T1000 (cell line): ENCODE measurements at places on chromosomes 5 and 9.

GRCh38 chr9:135474915-135475314 lies 4.7 kb upstream of the PPP1R26 start:
- DNase-seq: no peak

DNA sequence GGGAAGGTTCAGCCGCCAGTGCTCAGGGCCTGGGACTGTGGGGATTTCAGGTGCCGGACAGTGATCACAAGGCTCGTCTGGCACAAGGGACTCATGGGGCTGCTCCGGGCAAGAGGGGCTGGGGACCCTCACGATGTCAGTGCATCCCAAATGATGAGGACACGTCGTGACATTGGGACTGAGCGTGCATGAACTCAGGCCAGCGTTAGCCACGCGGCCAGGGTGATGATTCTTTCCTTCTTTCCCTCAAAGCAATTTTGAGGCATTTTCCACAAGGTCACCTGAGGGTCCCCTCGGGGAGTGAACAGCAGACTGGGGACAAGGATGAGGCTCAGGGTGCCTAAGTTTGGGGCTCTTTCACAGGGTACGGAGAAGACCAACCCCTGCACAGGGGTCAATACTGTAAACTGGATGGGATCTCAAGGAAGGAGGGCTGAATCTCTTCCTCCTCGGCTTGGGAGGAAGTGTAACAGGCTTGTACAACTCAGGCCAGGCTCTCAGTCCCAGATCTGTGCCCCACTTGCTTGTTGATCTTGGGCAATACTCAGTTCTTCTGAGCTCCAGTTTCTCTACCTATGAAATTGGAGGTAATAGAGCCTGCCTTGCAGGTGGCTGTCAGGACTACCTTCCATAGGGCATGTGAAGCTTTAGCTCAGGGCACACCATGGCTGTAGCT lies 78.5 kb downstream of the PRRT1B start:
- no peak for DNase-seq

DNA sequence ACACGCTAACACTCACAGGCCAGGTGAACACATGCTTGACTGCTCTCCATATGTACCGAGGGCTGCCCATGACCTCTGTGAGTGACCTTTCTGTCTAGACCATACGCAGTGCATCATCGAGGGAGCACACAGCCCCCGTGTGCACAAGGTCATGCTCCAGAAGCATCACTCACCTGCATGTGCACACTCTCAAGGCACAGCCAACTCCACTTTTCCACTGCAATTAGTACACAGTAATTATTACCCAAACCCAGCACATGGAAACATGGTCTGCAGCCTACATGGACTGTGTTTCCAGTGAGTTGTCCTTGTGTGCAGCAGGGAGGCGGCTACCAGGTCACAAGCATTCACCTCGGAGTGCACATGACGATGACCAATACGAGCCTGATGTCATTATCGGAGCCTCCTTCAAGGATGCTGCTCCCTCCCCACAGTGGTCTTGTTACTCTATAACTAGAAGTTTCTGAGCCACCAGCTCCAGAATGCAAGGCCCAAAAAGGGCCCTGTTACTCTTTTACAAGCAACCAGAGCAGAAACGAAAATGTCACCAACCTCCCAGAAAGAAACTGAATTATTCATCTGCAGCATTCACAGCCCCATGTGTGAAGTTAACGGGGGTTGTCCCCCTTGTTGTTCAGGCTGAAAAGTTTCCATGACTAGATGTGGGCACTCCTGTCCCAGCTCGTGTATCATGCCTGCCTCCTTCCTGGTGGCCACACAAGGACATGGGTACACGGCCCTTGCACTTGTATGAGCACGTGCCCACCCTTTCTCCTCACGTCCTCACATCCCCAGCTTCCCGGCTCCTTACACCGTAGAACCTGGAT lies 31.2 kb downstream of the SEMA4D start:
- no peak for DNase-seq

DNA sequence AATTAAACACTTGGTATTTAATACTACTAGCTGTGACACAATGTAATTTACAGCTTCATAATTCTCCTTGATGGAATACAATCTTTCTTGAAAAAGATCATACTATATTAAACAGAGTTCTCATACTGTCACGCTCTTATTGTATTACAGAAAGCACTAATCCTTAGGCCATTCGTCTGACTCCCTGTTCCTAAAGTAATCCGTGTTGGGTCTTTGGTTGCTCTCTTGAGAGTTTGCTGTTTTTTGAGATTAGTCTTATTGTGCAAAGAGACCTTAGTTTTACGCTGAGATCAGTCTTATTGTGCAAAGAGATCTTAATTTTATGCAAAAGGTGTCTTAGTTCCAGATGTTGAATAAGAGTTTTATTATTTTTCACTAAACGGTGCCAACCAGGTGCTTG lies 190.6 kb downstream of the ISL1 start:
- DNase-seq: no peak

DNA sequence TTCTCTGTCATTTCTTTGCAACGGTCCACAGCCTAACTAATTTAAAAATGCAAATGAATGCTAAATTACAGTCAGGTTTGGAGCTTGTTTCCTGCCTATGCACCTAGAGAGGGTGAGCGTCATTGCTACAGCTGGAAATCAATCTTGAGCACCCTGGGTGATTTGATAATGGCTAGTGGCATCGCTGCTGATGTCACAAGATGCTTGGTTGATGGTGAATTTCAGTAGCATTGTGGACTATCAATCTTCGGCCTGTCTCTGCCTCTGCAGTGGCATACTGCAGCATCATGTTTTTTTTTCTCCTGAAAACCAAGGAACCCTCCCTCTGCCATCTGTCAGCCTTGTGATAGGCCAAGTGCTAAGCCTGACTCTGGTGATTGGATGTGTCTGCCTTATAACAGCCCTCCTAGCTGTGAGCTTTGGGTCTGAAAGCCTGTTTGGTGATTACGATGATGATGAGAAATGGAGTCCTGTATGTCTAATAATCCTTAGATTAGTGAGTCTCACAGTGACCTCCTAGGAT lies 75.3 kb downstream of the NMUR2 start:
- DNase-seq: no peak

DNA sequence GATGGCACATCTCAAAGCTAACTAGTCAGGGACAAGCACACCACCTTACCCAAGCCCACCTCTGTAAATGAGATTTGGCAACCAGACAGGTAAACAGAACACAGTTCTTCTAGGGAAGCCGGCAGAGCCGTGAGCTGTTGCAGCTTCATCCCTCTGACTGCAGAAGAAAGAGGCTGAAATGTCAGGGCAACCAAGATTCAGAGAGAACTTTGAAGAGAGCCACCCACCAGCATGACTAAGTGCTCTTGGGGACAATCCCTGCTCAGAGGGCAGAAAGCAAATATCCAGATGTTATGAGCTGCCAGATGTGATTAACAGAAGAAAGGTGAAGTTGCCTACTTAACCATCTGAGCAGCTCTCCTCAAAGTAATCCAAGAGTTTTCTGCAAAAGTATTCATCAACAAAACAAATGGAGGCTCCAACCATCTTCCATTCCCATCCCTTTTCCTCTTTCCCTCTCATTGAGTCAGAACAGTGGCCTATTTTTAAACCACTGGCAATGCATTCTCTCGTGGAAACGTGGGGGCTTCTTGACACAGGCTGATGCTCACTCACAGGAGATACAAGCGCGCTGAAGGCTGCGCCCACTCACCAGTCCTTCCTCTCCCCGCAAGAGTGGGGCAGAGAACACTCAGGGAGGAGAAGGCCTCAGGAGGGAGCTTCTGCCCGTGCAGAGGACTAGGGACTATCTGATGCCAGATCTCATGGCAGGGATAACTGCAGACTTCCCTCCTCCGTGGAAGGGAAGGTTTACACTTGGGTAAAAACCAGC lies 57.1 kb downstream of the SLIT3 start:
- DNase-seq: no peak

DNA sequence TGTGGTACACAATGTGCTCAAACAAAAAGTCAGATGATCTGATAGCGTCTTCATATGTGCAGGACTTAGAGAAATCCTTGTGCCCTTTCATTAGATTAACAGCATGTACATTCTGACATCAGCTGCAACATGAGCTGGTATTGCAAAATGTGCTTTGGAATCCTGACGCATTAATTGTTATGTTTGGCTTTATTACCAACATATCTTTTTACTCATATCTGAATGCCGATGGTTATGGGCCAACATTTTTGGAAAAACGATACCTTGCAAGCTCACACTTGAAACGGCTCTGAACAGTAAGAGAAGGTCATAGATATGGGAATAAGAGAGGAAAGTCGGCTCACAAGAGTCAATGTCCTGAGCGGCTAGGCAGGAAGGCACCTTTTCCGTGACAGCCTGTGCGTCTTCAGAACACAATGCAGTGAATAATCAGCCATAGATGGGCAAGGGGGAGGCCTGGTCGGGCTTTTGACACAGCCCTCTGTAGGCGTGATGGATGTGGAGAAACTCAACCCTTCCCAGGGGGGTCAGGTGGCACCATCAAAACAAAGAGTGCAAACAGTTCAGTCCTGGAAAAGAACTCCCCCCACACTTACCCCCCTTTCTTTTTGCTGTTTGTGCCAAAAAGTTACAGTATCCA lies 36.4 kb upstream of the GAS1 start:
- DNase-seq: no peak

DNA sequence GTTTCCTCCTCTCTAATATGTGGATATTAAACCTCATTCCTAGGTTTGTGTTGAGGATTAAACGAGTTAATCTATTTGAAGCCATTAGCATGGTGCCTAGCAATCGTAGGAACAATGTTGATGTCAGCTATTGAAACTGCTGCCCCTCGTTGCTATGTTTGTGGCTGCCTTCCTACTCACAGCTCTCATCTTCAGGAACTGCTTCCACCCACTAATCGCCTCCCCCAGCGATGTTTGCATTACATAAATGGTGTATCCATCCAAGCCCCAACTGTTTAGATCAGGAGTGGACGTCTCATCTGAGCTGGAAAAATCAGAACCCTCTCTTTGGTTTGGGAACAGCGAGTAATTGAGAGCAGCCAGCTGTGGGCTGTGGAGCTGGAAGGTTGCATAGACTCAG lies 416.6 kb downstream of the ARHGEF28 start:
- DNase-seq: no peak

GRCh38 chr5:88713818-88714217 lies 169.2 kb downstream of the MEF2C start:
- DNase-seq: no peak

DNA sequence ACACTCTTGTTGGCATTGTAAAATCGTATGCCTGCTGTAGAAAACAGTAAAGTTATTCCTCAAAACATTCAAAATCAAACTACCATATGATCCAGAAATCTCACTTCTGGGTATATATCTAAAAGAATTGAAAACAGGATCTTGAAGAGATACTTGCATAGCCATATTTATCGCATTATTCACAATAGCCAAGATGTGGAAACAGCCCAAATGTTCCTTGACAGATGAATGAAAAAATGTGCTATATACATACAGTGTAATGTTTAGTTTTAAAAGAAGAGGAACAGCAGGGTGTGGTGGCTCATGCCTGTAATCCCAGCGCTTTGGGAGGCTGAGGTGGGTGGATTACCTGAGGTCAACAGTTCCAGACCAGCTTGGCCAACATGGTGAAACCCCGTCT lies 234.1 kb upstream of the DAB2 start:
- DNase-seq: no peak

DNA sequence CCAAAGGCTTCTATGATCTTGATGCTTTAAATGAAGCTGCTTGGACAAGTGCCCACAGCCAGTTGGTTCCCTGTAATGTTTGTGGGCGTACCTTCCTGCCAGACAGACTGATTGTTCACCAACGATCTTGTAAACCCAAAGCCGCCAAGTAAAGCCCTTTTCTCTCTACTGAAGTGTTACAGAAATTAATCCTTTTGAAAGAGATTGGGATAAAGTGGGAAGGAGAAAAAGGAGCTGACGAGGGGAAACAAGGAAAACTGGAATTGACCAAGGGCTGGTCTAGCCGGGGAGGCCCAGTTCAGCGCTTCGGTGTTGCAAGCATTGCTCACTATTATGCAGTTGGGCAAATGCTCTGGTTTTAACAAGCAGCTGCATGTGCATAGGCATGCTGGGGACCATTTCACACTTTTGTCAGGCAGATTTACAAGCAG lies 53.2 kb downstream of the ZNF474 start:
- DNase-seq: no peak

GRCh38 chr5:140261403-140262171 lies 41.3 kb downstream of the PFDN1 start:
- peak; percentile 53 for DNase-seq

DNA sequence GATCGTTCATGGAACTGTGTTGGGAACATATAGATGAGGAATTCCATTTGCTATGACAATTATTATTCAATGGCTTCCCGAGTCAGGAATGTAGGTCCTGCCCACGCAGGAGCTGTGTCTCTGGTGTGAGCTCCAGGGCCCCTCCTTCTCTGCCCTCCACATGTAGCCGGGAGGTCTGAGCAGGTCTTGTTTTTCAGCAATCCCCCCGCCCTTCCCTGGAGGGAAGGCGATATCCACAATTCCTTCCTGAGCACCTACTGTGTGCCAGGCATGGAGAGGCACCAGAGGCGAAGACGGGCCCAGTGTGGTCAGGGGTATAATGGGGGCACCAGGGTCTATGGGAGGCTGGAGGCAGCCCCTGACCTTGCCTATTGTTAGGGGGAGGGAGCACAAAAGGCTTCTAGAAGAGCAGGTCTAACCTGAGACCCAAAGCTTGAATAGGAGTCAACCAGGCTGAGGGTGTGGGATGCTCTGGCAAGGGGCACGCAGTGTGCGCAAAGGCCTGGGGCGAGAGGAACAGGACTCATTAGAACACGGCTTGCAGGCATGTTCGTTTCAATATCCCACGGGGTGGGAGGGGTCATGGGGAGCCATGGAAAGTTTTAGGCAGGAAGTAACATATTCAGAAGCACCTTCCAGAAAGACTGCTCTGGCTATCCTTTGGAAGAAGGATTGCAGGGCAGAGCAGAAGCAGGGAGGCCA lies 154.9 kb downstream of the C9orf50 start:
- no peak for DNase-seq

DNA sequence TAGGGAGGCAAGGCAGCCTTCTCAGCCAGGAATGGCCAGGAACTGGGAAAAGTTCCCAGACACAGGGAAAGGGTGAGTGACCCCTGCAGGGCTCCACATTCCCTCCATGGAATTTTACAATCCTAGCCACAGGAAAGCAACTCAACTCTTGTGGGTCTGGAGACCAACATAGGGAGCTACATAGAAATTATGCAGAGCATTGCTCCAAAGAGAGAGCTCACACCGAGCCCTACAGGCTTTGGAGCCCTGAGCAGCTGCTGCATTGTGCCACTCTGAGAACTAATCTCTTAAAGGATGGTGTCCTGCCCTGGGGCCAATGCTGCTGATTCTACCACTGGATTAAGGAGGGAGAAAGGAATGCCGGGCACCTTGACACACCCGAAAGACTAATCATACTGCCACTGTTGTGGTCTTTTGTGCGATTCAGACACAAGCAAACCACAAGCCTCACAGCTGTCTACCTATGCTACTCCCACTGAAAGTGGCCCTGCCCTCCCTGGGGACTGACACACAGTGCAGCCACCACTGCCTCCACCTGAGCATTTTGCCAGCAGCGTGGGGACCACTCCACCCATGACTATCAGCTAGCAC lies 1089.8 kb upstream of the NUDT12 start:
- DNase-seq: no peak

- no peak for DNase-seq
Measured at GRCh38 chr9:103709366-103709765, 384.7 kb upstream of the SMC2 start.

GRCh38 chr5:10712574-10713366 lies 48.3 kb downstream of the DAP start:
- no peak for DNase-seq
